ENCODE measurements at places on chromosomes 7 and 10.

- no peak for DNase-seq
These were observed 884.5 kb upstream of the POT1 start for GRCh38 chr7:125814100-125814499.

DNA sequence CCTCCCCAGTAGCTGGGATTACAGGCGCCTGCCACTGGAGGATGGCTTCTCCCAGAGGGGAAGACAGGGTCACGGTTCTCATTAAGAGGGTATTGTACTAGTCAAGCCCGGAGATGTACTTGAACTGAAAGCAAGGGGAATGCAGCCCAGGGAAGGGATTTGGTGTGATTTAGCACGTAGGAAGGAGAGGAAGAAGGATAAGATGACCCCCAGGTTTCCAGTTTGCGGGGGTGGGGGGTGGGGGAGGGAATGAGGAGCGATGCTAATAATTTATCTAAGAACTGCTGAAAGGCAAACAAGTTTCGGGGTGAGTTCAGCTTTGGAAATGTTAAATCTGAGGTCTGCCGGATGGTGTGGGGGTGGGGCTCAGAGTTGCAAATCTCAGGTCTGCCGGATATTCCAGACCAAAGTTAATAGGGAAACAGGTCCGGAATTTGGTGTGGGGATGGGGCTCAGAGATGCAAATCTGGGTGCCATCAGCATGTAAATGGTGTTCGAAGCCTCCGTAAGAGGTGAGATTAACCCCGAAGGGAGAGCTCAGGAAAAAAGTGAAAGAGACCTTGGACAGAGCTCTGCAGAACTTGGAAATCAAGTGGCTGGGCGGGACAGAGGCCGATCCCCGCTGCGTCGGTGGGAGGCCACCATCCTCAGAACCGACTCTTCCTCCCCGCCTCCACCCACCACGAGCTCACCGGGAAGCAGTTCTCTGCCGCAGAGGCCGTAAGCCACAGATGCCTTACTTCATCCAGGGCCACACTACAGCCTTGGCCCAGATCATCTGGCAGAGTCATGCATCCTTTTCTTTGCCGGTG, 1.6 kb upstream of the SEPHS1 start:
- DNase-seq = no peak

DNA sequence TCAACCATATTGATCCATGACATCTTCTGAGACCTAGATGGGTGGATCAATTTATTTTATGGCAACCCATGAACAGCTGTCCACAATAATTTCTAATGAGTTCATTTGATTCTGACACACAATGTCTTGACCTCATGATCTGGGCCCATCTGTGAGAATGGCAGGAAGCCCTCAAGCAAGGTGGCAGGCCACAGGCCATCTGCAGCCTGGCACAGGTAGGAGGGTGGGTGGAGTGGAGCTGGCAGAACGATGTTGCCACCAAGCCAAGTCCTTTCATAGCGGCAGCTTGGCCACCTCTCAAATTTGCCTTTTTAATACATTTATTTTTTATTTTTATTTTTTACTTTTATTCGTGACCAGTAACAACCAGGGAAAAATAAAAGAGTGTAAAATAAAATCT, 1181.6 kb upstream of the SORCS1 start:
- DNase-seq = peak; percentile 80

GRCh38 chr10:102713539-102713813, 721 bp downstream of the ARL3 start:
- DNase-seq = no peak

DNA sequence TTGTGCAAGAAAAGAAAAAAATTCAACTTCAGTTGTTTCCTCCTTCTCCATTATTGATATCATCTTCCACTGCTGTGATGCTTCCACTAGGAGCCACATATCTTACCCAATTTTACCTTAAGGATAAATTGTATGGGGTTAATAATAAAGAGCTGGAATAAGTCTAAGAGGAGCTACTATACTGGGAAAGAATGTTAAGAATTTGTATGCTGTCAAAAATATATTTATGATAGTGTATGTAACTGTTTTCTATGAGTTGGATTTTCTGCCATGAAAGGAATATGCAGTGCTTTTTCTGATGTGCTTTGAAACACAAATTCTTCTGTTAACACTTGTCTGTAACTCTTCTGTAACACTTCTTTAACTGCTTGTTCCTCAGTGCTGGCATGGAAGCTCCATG, 219.1 kb downstream of the VTI1A start:
- DNase-seq = no peak

DNA sequence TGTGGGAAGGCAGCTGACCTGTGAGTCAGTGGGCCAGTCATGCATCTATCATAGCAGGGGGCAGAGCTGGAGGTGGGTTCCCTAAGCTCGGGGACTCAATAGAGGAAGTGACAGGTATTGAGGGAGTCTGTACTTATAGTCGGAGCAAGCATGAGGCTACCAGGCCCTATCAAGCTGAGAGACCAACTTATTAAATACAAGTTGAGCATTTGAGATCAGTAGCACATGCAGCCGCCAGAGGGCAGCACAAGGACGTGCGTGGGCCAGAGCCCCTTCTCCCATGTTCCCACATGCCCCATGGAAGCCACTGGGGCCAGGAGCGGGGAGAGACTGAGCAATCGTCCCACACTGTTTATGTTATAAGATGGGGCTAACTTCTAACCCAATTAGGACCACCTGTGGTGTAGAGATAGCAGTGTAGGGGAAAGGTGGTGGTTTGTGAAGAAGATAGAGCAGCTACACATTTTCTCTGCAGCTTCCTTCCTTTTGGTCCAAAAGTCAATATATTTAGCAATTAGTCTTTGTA, 13.0 kb upstream of the STK31 start:
- DNase-seq = no peak

DNA sequence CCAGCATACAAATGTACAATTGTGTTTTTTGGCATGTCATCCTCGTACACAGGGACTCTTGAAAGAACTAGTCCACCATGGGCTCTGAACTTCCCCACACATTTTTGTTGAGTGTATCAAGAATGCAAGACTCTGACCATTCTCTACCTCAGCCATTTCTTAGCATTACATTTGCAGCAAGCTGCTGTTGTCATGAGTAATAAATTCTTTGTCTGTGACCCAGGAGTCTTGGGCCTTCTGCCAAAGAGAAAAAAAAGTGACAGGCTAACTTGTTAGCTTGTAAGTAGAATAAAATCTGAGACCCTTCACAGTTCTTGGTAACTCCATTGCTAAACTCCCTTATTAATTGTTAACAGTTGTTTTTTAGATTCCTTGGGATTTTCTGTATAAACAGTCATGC, 542.3 kb upstream of the MBL2 start:
- no peak for DNase-seq

DNA sequence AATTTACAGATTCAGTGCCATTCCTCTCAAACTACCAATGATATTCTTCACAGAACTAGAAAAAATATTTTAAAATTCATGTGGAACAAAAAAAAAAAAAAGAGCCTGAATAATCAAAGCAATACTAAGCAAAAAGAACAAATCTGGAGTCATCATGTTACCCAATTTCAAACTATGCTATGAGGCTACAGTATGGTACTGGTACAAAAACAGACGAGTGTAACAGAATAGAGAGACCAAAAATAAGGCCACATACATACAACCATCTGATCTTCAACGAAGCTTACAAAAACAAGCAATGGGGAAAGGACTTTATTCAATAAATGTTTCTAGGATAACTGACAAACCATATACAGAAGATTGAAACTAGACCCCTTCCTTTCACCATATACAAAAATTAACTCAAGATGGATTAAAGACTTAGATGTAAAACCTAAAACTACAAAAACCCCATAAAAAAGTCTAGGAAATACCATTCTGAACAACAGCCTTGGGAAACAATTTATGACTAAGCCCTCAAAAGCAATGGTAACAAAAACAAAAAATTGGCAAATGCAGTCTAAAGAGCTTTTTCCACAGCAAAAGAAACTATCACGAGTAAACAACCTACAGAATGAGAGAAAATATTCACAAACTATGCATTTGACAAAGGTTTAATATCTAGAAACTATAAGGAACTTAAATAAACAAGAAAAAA, 207.7 kb downstream of the PTN start:
- no peak for DNase-seq

DNA sequence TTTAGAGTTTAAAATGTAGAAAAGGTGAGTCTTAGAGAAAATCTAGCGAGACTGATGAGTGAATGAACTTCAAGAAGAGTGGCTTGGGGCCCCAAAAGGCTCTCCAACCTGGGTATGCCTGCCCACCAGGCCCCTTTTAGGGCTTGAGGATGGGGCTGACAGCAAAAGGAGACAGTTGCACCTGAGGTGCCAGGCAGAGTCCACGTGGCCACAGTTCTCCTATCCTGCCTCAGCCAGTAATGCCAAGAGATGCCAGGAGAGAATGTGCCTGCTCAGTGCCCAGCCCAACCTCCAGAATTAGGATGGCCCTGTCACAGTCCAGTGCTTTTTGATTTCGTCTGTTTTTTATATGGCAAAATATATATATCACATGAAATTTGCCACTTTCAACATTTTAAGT, 156.5 kb downstream of the SLIT1 start:
- no peak for DNase-seq

- no peak for DNase-seq
These were observed 49.1 kb upstream of the FAM20C start for GRCh38 chr7:143145-143751.

DNA sequence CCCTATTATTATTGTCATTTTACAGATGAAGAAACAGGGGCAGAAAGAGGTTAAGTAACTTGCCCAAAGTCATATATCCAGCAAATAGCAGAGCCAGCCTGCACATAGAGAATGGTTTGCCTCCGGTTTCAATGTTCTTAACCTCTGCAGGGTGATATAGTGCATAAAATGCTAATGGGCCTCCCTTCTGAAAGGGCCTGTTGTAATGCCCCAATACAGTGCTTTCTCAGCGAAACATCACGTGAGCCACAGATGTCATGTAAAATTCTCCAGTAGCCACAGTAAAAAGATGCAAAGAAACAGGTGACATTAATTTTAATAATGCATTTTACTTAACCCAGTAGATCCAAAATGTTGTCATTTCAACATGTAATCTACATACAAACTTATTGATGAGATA, 38.1 kb downstream of the LRGUK start:
- no peak for DNase-seq

- no peak for DNase-seq
These were observed 32.8 kb downstream of the CAMK1D start for GRCh38 chr10:12382157-12382548.

DNA sequence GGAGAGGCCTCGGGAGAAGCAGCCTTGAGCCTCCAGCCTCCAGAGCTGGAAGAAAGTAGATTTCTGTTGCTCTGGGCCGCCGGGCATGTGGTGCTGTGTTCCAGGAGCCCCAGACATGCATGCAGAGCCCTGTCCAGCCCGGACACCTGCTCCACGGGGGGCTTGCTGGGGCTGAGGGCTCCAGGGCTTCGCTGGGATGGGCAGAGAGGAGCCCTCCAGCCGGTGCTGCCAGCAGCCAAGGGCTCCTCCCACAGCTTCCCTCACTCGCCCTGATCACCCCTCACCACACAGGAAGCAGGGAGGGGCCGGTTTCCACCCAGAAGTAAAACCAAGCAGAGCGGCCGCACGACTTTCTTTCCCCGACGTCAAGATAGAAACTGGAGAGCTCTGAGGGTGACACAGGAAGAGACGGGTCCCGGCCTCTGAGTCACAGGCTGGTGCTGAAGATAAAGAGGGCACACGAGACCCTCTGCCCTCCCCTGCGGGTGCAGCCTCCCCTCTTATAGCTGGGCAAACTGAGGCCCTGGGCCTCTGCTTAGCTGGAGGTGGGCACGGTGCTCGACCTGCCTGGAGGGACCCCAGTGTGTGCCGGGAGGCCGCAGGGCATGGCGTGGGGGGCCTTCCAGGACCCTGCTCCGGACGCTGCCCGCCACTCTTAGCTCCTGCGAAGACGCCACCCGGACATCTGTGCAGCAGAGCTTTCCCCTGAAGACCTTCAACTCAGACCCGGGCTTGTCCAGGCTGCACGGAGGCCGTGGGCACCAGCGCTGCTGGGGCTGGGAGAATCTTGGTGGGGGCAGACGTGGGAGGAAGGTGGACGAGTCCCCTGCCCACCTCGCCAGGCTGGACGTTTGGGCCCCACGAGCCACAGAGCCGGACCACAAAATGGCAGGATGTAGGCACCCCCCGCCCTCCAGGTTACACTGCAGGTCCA, 31.1 kb downstream of the ADAP1 start:
- no peak for DNase-seq

GRCh38 chr7:139589474-139589873, 66.0 kb downstream of the CLEC2L start:
- DNase-seq = no peak

- DNase-seq = no peak
These were observed 1.2 kb upstream of the GTPBP4 start for GRCh38 chr10:986881-987619.
